Ascending aorta (tissue), 2 donors: ENCODE measurements at places on chromosomes 5 and 9. TPM values are rescaled to one million over a fixed set of nuclear protein-coding genes. Genes with fewer than 3 reads are reported as not detected.
A peak's percentile ranks its signal among the peaks of the same experiment; 100 is the strongest.

DNA sequence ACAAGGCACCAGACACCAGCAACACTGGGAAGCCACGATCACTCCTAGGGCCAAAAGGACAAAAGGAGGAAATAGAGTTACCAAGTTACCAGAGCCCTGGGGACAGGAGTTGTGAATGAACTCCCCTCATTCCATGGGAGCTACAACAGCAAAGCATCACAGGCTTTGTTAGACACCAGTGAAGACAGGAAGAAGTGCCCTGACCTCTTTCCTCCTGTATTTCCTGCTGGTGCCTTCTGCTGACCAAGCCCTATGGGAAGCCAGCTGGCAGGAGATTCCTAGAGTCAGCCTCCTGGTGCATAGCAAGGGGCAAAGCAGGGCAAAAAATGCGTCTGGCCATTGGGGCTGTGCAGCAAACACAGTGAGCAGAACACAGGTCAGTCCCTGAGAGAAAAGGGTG, 374.7 kb downstream of the ZSWIM6 start:
- H3K36me3 ChIP-seq: no peaks in the 10 kb centered on the region
- no peaks in the 10 kb centered on the region for H3K4me1 ChIP-seq
- H3K27me3 ChIP-seq: no peaks in the 10 kb centered on the region
- H3K27ac ChIP-seq: no peak overlapping the region

GRCh38 chr5:122054266-122054665, 23.8 kb downstream of the LOX start:
- H3K4me3 ChIP-seq: no peak overlapping the region
- DNase-seq: no peak
- H3K27ac ChIP-seq: no peak overlapping the region
- no peaks in the 10 kb centered on the region for H3K36me3 ChIP-seq
- no peaks in the 10 kb centered on the region for H3K4me1 ChIP-seq

GRCh38 chr9:91155181-91155580, 206.5 kb downstream of the AUH start:
- no peak overlapping the region for H3K4me3 ChIP-seq
- no peaks in the 10 kb centered on the region for H3K4me1 ChIP-seq
- DNase-seq: no peak
- H3K27me3 ChIP-seq: no peaks in the 10 kb centered on the region

WWC1 gene
- not detected for total RNA-seq

DNA sequence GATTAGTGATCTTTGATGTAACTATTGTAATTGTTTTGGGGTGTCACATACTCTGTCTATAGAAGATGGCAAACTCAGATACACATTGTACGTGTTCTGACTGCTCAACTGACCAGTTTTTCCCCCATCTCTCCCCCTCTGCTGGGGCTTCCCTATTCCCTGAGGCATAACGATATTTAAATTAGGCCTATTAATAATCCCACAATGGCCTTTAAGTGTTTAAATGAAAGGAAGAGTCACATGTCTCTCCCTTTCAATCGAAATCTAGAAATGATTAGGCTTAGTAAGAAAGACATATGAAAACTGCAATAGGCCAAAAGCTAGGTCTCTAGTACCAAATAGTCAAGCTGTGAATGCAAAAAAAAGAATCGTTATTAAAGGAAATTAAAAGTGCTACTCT, 265.6 kb downstream of the TMEM232 start:
- H3K36me3 ChIP-seq: no peaks in the 10 kb centered on the region
- no peaks in the 10 kb centered on the region for H3K27me3 ChIP-seq
- H3K27ac ChIP-seq: no peak overlapping the region
- H3K4me3 ChIP-seq: no peak overlapping the region
- no peak for DNase-seq

- peak overlapping the region; percentile 90 for H3K27ac ChIP-seq
- peak; percentile 29 for DNase-seq
- H3K4me1 ChIP-seq: no peaks in the 10 kb centered on the region
Observed at GRCh38 chr5:88883836-88884607, 1.0 kb upstream of the MEF2C start.

ANKRD18A gene
- total RNA-seq: not detected

MORN5 gene
- total RNA-seq: not detected

GRCh38 chr5:153991168-153991567, 47.5 kb downstream of the FAM114A2 start:
- no peaks in the 10 kb centered on the region for H3K4me1 ChIP-seq
- H3K27ac ChIP-seq: no peak overlapping the region
- H3K4me3 ChIP-seq: no peak overlapping the region

PCDHB4 gene
- total RNA-seq: 5.1 TPM

- no peaks in the 10 kb centered on the region for H3K36me3 ChIP-seq
- no peak for DNase-seq
- H3K4me1 ChIP-seq: no peaks in the 10 kb centered on the region
Observed at GRCh38 chr9:134276453-134277245, 49.6 kb upstream of the RXRA start.

DNA sequence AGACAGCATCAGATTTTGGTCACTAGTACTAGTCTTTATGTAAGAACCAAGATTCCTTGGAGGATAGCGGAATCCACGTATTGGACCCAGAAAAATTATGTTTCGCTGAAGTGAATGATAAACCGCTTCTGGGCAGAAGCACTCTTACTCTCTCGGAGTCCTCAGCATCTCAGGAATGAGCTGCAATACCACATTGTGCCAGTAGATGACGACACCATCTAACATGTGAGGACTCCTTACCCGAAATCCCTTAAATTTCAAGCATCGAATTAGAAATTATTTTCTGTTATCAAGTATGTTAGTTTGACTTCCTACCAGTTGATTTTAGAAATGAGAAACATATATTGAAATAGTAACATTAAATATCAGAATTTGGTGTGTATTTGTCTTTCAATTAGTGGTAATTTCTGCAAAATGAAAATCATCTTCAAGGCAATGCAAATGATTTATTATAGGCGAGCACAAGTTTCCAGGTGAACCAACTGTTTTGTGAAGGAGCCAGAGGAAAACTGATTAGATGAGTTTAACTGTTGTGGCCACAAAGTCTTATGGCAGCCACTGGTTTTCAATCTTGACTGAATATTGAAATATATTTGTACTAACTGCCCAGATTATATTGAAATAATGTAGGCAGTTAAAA, 66.0 kb upstream of the CAMK4 start:
- H3K27ac ChIP-seq: no peak overlapping the region
- no peaks in the 10 kb centered on the region for H3K36me3 ChIP-seq
- DNase-seq: peak; percentile 78
- H3K27me3 ChIP-seq: no peaks in the 10 kb centered on the region
- no peak overlapping the region for H3K4me3 ChIP-seq

PCDHB10 gene
- 0.21 TPM for total RNA-seq

DNA sequence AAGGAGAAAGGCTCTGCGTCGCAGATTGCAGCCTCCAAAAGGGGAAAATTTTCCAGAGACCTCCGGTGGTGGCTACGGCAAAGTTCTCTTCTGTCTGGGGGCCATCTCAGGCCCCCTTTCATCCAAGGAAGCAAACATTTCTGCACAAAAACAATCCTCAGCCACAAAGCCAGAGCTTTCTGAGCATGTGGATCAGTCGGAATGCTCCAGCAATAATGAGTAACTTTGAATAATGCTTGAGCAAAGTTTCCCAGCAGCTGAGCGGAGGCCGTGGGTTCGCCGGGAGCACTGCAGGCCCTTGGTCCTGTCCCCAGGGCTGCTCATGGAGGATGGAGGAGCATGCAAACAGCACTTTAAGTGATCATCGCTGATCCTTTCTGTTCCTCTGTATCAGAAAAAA, 60.2 kb upstream of the UNC5A start:
- H3K27me3 ChIP-seq: no peaks in the 10 kb centered on the region
- H3K4me1 ChIP-seq: no peaks in the 10 kb centered on the region
- H3K27ac ChIP-seq: no peak overlapping the region
- peak; percentile 15 for DNase-seq
- no peaks in the 10 kb centered on the region for H3K36me3 ChIP-seq

DNA sequence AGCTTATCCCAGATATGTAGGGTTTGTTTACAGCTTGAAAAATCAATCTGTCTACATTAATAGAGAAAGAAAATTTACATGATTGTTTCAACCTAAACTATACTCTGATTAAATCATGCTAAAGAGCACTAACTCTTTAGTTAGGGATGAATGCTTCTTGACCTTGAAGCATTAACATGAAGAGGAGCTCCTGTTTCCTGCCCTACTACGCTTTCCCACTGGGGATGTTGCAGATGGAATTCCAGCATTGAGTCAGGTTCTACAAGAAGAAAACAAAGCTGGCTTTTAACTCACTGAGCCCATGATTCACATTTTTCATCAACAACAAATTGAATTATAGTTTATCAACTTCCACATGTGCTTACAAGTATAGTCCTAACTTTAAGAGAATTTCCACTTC, 471.3 kb downstream of the TMEM232 start:
- H3K27me3 ChIP-seq: no peaks in the 10 kb centered on the region
- no peak overlapping the region for H3K27ac ChIP-seq
- no peak overlapping the region for H3K4me3 ChIP-seq

CCDC192 gene
- not detected for total RNA-seq

SCGB3A2 gene
- total RNA-seq: not detected

GRCh38 chr5:67842806-67843205, 372.8 kb upstream of the PIK3R1 start:
- DNase-seq: no peak
- no peak overlapping the region for H3K4me3 ChIP-seq
- H3K27me3 ChIP-seq: peaks cover 4% of the 10 kb centered on the region

DNA sequence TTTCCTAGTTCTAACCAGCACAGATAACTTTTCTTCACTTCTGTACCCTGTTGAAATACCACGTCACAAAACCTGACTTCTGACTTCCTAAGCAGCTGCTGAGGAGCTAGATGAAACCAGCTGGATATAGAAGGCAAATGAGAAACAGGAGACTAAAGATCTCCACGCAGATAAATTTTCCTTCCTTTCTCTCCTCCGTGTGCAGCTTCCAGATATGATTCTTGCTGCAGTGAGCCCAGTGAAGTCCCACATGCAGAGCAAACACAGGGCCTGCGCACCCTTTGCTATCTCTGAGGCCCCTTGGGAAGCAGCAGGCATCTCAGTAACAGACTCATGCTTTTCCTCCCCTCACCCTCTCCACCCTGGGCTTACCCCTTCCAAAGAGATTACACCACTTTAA, 1638.3 kb downstream of the MAT2B start:
- H3K4me1 ChIP-seq: no peaks in the 10 kb centered on the region
- H3K4me3 ChIP-seq: no peak overlapping the region
- no peaks in the 10 kb centered on the region for H3K27me3 ChIP-seq

ANXA2R gene
- 5.1 TPM for total RNA-seq

- no peaks in the 10 kb centered on the region for H3K27me3 ChIP-seq
- DNase-seq: no peak
- H3K4me1 ChIP-seq: no peaks in the 10 kb centered on the region
- no peak overlapping the region for H3K4me3 ChIP-seq
- no peaks in the 10 kb centered on the region for H3K36me3 ChIP-seq
Observed at GRCh38 chr9:27212621-27213020, 84.3 kb downstream of the EQTN start.
